ACHN (cell line): ENCODE measurements at places on chromosomes 12 and 14.

DNA sequence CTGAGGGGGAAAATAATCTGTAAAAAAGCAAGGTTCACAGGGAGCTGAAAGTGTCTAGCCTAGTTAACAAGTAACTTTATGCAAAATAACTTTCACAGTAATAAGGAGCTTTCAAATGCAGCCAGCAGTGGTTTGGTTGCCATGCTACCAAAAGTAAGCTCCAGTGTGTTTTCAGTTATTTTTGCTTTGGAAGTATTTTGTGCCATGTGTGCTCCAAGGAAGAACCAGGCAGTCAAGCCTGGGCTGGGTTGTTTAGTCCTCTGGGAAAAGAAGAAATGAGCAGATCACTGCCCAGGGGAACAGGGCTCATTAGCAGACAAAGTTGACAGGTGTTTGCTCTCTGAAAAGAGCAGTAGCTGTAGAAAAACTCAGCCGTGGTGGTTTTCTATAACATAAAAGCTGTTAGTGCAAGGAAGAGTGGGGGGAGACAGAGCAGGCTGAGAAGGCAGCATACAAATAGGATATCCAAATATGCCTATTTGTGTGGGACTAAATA, 92.8 kb upstream of the TMTC2 start:
- no peak for DNase-seq

DNA sequence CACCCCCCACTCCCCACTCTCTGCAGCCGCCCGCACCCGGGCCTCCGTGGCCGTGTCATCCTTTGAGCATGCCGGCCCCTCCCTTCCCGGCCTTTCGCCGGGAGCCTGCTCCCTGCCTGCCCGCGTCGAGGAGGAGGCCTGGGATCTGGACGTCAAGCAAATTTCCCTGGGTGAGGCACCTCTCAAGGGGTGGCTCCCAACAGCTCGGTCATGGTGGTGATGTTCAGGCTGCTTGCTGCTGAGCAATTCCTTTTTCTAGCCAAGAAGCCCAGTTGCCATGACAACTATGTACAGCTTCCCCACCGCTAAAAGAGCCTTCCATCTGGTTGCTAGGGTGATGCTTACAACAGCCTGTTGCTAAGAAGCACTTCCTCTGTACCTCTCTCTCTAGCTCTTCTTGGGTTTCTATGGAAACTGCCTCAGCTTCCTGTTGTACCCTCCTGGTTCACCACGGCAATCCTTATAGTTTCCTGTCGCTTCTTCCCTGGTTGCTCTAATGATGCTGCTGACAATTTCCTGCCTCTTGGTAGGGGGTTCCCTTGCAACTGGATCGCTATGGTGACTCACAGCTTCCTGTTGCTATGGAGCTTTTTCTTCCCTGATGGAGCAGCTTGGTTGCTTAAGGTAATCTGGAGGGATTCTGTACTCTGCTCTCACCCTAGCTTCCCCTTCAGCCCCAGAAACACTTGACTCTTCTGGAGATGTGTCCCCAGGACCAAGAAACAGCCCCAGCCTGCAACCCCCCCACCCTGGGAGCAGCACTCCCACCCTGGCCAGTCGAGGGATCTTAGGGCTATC, 11.0 kb downstream of the ZNF219 start:
- peak; percentile 71 for DNase-seq

DNA sequence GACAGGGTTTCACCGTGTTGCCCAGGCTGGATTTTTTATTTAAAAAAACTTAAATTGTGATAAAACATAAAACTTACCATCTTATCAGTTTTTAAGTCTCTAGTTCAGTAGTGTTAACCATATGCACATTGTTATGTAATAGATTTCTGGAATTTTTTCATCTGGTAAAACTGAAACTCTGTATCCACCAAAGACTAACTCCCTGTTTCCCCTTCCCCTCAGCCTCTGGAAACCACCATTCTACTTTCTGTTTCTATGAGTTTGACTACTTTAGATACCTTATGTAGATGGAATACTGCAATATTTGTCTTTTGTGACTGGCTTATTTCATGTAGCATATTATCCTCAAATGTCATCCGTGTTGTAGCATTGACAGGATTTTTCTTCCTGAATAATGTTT, 12.8 kb upstream of the PLEKHG3 start:
- DNase-seq: no peak

DNA sequence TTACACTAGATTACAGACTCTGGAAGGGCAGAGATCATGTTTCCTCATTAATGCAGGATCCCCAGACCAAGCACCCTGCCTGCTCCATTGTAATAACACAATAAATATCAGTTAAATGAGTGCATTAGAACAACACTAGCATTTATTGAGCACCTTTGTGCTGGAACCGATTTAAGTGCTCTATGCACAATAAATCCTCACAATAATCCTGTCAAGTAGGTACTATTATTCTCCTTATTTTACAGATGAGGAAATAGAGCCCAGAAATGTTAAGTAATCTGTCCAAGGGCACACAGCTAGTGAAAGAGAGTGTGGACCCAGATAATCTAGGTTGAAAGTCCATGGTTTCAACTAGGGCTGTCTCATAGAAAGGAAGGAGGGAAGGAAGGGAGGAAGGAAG, 69.8 kb downstream of the MAP1LC3B2 start:
- no peak for DNase-seq

GRCh38 chr12:119715268-119715620, 47.3 kb downstream of the PRKAB1 start:
- DNase-seq: peak; percentile 31

DNA sequence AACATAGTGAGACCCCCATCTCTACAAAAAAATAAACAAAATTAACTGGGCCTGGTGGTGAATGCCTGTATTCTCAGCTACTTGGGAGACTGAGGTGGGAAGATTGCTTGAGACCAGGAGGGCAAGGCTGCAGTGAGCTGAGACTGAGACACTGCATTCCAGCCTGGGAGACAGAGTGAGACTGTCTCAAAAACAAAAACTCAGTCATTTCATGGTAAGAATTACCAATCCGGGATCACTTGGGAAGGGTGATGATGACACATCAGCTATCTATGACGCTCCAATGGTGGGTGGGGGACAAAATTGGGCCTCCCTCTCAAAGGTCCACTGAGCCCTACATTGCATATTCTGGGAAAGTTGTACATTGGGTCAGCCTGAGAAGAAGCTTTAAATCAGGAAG, 47.7 kb downstream of the SERPINA3 start:
- no peak for DNase-seq

DNA sequence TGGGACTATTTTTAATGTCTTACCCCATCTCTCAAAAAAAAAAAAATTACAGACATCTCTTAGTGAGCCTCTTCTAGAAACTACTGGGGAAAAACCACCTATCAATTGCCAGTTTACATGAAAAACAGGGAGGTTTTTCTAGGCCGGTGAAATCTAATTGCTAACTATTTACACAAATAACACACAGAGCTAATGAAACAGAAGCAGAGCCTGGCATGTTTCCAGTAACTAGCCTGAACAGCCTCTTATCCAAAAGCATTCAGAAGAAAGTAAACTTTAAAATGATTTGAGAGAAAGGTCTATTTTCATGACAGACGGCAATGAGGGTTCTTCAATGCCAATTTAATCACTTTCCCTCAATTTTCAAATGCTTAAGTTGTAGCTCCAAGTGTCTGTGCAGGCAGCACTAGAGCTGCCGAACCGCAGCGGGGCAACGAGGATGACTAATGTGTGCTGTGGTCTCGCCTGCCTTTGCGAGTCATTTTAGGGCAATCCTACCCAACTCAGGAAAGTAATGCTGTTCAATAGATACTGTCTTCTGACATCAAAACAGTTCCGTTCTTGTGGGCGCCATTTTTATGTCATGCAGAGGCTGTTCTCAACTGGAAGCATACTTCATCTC, 84.6 kb downstream of the SETD3 start:
- peak; percentile 76 for DNase-seq

GRCh38 chr14:74364271-74364880, 16.1 kb downstream of the VRTN start:
- DNase-seq: no peak

GRCh38 chr12:83224012-83224411, 537.3 kb downstream of the TMTC2 start:
- no peak for DNase-seq

GRCh38 chr12:32921397-32921796, 24.8 kb upstream of the PKP2 start:
- no peak for DNase-seq

GRCh38 chr14:102819747-102820330, 42.6 kb downstream of the TRAF3 start:
- DNase-seq: no peak

- DNase-seq: peak; percentile 94
Observed at GRCh38 chr12:42238240-42239140, at the start of gene YAF2. Gene YAF2, minus strand, starts transcription at chr12:42238248. Its CDS starts 68 bp downstream, at chr12:42238180.

GRCh38 chr12:56836317-56836716, 73.2 kb downstream of the HSD17B6 start:
- DNase-seq: peak; percentile 57

DNA sequence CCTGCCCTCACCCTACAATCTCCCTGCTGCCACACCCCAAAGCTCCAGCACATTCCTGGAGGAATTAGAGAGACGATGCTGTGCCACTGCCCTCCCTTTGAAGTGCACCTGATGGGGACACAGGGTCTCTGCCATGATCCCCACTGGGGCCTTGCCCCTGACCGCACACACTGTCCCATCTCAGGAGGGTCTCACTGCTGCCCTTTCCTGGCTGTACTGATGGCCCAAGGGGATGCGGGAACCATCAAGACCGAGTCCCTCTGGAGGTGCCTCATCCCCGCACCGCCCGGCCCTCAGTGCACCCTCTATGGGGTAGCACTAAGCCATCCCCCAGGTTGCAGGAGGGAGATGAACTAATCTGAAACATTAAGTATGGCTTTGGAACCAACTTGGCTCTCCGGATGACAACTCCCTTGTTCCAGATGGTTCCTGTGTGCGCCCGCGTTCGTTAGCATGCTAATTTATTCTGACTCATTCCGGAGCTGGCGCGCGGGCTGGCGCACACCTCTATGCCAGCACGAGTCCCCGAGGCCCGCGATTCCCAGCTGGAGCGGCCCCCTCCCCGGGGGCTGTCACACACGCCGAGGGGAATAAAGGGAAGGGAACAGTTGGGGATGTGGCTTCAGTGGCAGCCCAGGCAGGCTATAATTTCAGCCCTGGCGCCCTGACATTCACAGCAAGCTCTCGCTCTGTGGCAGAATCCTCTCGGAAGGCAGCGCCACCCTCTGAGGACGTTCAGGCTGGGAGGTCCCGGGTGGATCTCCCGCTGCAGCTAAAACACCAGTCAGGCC, 34.2 kb upstream of the C14orf180 start:
- DNase-seq: no peak

DNA sequence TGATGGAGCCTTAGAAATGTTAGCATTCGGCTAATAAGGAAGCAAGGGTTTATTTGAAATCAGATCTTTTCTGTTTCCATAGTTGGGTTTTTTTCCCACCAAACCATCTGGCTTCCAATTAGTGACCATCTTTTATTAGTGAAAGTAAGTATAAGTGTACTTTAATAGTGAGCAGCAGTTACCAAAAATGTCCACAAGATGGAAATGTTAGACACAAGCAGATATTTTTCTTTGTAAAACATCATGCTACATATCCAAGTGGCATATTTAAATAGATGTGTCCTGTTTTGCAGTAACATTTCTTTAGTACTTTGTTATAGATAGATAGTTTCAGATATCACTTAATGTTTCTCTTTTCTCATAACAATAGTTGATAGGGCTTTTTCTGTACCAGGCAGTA, 28.8 kb downstream of the YEATS4 start:
- DNase-seq: peak; percentile 77

GRCh38 chr14:68669603-68670358, 123.1 kb downstream of the ZFP36L1 start:
- DNase-seq: no peak

DNA sequence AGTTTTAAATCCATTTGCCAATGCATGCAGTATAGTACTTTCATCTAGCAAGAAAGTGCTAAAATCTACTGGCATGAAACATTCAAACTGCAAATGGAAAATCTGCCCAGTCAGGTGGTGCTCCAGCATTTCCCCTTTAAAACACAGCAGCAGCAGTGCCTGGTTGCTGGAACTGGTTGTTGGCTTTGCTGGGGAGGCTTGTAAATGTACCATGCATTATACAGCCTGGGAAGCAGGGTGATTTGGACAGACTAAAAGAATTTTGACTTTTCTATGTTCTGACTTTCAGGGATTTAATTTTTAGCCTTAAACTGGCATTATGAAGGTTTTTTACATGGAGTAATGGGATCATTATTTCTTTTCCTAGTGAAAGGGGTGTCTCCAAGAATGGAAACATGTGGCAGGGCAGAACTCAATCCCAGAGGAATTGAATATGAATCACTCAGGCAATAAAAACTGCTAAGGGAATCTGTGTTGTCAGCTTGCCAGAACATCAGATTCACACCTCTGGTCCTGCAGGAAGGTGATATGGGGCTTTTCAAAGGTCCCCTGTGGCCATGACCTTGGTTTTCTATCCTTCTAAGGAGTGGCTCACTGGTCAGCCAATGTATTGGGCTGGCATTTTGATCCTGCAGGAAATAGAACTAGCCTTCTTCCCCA, 9.0 kb upstream of the PAX9 start:
- DNase-seq: no peak

DNA sequence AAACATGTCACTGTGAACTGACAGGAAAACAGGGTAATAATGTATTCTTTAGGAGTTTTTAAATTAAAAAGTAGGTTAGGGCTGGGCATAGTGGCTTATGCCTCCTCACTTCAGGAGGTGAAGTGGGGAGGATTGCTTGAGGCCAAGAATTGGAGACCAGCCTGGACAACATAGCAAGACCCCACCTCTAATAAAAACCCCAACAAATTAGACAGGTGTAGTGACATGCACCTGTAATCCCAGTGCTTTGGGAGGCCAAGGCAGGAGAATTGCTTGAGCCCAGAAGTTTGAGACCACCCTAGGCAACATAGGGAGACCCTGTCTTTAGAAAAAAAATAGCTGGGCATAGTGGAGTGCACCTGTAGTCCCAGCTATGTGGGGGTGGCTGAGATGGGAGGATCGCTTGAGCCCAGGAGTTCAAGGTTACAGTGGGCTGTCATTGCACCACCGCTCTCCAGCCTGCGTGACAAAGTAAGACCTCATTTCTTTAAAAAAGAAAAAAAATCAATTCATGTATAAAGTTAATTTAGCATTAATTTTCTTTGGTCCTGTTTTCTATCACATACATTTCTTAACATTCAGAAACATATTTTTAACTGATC, 20.4 kb downstream of the FBXO34 start:
- no peak for DNase-seq

DNA sequence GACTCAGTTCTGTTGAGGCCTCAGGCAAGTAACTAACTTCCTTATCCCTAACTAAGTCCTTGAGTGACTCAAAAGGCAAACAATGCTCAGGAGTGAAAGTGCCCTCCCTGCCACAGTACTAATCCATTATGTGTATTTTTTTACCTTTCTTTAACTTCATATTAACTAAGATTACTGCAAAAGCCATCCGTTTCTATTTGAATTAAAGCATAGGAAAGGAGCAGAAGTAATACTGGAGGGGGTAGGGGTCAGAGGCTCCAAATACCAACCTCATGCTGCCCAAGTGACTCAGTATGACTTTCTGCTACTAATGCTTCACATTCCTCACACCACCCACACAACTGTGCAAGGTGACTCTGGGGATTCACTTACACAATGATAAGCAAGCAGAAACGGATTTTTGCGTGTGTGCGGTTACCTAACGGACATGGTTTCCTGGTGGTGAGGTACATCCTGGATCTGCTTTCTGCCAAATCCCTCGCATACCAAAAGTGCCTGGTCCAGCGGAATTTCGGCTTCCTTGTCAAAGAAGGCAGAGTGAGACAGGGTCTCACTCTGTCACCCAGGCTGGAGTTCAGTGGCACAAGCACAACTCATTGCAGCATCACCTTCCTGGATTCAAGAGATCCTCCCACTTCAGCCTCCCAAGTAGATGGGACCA, 25.1 kb downstream of the MOK start:
- DNase-seq: peak; percentile 94
